ENCODE measurements at places on chromosomes 2 and 18. TPM values are rescaled to one million over a fixed set of nuclear protein-coding genes. Genes with fewer than 3 reads are reported as not detected.

Gene CDH7
- total RNA-seq: 0.19 TPM

Gene CREG2
- total RNA-seq: 31.7 TPM

Gene DPP10
- total RNA-seq: not detected

Gene GPR45
- total RNA-seq: not detected

Gene CDK15
- total RNA-seq: 1.6 TPM

Gene VWC2L
- not detected for total RNA-seq

Gene MSH2
- total RNA-seq: 20.5 TPM

Gene ZEB2
- total RNA-seq: 28.2 TPM

Gene CENPA
- total RNA-seq: 3.6 TPM

Gene DSG2
- total RNA-seq: 15.5 TPM

Gene PRADC1
- total RNA-seq: 12.1 TPM

Gene ACMSD
- total RNA-seq: not detected

Gene AGXT
- not detected for total RNA-seq

Gene GAL3ST2
- not detected for total RNA-seq

Gene TCF23
- total RNA-seq: not detected

Gene PPIG
- total RNA-seq: 21.2 TPM

Gene NEDD4L
- 36.4 TPM for total RNA-seq

Gene STK25
- total RNA-seq: 285 TPM

Gene PFN4
- 2.7 TPM for total RNA-seq

Gene PARD6G
- 5.4 TPM for total RNA-seq

DNA sequence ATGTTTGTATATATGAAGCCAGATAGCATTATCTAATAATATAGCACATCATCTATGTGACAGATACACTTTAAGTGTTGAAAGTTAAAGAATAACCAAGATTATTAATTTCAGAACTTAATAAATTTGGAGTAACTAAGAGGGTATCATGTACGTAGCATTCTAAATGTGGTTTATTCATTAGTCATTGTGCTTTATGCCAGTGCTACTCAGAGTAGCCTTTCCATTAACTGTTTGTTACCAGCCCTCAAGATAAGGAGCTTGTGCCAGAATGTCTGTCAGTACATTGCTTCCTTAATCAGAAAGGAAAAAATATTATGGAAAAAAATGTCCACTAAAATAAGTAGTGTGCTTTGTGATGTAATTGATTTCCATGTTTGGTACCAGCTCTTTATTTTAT, 94.9 kb upstream of the TWSG1 start:
- DNase-seq: no peak

DNA sequence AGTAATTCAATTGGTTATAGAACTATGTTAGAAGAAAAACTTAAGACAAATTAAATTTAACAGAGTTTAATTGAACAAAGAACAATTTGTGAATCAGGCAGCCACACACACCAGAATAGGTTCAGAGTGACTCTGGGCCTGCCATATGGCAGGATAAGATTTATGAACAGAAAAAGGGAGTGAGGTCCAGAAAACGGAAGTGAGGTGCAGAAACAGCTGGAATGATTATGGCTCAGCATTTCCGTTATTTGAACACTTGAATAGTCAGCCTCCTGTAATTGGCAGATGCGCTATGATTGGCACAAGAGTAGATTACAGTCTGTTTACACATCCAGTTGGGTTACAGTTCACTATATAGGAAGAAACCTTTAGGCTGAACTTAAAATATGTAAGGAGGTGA, 99.0 kb downstream of the MBD2 start:
- DNase-seq: no peak

GRCh38 chr2:53863538-53864227, 3.9 kb upstream of the GPR75 start:
- no peak for DNase-seq

- no peak for DNase-seq
Observed at GRCh38 chr2:227908266-227909054, 37.0 kb downstream of the DAW1 start.

- DNase-seq: no peak
Observed at GRCh38 chr2:240811346-240812300, 8.4 kb downstream of the KIF1A start.

GRCh38 chr2:27263287-27264252, 723 bp upstream of the SLC30A3 start:
- DNase-seq: no peak

- no peak for DNase-seq
Observed at GRCh38 chr2:75162259-75162658, 37.1 kb downstream of the TACR1 start.

DNA sequence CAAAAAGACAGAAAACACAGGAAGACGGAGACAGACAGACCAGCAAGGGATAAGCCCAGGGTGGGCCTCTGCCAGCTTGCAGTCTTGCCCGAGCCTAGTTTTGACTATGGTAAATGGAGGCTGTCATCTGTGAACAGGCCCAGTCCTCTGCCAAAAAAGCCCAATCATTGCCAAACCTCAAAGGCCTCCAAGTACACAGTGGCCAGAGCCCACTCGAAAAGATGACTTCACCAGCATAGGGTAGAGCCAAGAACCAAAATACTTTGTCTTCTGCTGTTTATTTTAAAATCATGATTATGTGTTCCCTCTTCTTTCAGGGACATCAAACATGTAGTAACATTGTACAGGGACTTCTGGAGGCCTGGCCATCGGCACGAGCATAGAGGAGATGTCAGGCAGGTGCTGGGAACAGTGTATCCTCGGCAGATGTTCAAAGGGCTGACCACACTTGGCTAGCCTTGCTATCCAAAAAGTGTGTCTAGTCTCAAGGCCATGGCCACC, 66.0 kb downstream of the TTC32 start:
- DNase-seq: no peak

DNA sequence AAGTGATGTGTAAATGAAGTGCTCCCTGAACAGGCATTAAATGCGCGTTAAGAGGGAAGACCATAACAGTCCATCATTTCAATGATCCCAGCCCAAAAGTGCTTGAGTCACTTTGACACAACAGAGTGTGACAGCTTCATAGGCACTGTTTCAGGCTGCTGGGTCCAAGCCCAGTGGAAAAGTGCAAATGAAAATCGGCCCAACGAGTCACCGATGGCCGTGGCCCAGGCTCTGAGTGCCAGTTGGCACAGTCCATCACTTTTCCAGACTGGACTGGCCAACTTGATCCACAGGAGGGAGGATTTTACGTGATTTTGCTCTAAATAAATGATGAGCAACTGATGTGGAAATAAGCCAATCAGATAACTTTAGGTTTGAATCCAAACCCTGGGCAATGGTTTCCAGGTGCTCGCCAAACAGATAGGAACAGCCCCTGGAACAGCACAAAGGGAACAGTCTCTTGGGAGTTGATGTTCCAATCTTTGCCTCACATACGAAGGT, 114.0 kb downstream of the SP3 start:
- DNase-seq: no peak

- no peak for DNase-seq
Observed at GRCh38 chr2:158394453-158394852, 62.1 kb downstream of the CCDC148 start.

GRCh38 chr2:230642966-230643365, 69.7 kb upstream of the CAB39 start:
- DNase-seq: no peak

DNA sequence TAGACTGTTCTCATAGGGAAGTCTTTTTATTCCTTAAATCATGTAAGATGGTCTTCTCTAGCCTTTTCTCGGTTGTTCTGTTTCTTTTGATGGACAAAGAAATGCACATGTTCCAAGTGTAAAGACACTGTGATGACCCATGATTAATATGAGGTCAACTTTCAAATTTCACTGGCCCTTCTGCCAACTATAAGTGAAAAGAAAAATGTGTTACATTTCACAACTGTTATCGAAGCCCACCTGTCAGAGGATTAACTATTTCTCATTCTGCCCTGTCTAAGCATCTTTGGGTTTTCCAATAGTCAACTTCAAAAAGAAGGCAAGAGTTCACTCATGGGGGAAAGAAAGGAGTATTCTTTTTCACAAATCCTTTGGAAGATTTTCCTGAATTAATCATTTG, 3.3 kb downstream of the RDH14 start:
- DNase-seq: no peak

DNA sequence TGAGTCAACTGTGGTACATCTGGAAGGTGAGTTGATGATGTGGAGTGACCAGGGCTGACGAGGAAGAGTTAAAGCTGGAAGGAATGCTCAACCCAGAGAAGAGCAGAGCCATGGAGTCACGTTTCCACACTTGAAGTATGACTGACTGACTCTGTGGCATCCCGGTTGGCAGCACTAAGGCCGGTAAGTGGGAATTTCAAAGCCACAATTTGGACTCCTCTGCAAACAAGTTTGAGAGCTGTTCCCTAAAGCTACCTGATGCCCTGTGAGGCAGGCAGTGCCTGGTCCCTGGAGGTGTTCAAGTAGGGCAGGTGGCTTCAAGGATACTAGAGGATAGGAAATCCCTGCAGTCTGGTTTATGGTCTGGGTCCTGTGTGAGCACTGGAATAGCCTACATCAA, 69.3 kb upstream of the ITGB6 start:
- no peak for DNase-seq

- DNase-seq: no peak
Observed at GRCh38 chr2:226760412-226761194, 39.0 kb downstream of the IRS1 start.

DNA sequence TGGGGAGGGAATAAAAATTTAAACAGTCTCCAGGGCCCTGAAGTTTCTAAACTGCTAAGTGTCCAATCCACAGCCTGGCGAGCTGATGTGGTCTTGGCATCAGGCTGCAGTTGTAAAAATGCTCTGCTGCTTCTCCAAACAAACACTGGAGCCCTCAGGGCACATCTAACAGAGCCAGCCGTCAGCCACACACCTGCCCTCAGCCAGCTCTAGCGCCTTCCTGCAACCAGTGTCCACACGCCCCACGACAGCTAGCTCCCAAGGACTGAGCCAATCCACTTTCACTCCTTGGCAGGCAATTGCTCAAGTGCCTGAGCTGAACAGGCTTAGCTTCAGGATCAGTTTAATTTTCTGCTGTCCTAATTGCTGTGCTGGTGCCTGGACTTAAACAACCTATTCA, 446.4 kb upstream of the RAB12 start:
- no peak for DNase-seq

DNA sequence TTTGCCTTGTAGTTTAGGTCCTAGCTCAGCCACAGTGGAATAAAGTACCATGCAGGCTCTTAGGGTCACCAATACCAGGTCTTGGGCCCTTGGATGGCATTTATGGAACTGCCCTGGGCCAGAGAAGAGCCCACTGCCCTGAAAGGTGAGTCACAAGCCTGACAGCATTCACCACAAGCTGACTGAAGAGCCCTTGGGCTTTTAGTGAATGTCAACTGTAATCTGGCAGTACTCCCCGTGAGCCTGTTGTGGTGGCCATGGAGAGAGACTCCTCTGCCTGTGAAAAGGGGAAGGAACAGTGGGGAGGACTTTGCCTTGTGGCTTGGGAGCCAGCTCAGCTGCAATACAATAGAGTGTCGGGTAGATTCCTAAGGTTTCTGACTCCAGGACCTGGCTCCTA, 1389.7 kb downstream of the DSC3 start:
- DNase-seq: no peak

GRCh38 chr2:231037731-231038482, 584 bp downstream of the C2orf72 start:
- DNase-seq: no peak

GRCh38 chr2:174971868-174972781, 33.1 kb downstream of the CHN1 start:
- DNase-seq: peak; percentile 91

DNA sequence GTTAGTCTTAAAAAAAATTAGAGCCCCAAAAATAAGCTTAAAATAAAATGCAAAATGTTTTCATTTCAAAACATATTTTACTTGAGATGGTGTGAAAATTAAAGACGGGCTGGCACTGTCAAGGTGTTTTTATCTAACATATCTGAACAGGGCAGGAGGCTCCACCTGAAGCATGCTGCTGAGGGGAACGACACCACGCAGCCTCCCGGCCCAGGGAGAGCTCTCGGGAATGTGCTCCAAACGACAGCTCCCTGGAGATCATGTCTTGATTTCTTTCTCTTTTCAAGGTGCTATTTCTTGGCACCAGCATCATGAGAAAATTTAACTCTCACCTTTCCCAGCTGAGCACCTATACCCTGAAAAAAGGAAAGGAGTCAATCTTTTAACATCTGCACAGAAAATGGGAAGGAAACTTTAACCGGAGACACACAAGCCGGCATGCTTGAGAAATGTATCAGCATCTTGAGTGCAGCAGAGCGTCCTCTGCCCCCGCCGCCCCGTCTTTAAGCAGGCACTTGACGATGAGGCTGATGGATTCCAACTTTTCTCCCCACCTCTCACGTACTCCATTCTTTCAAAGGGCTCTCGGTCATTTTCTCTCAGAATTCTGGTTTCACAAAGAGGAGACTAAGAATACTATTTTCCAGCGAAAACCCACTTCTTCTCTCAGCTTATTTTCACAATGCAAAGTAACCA, 56.6 kb downstream of the EIPR1 start:
- DNase-seq: no peak

- no peak for DNase-seq
Observed at GRCh38 chr2:25374411-25374810, 32.7 kb upstream of the DNMT3A start.

DNA sequence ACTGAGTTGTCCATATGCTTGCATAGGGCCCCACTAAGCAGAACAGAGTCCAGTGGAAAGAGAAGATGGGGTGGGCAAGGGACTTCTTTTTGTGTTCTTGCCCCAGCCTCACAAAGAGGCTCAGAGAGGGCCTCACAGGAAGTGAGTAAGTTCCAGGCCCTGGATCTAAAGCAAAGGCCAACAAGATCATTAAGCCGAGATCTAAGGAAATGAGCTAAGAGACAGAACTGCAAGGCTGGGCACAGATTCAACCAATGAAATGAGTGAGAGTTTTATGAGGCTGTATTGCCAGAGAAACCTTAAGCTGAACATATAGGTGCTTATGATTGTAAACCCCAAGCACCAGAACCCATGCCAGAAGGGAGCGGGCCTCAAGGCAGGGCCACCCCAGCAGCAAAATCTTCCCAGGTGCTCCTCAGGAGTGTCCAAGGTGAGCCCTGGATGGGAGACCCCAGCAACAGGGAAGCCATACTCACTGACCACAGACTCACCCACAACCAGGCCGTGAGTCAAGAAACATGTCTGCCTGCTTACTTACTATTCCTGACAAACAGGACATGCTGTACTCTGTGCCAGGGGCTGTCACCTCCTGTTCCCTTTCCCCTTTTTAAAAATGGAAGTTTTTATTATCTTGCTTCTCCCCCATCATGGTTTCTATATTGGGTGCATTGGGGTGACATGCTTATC, 40.2 kb downstream of the SLC14A1 start:
- peak; percentile 83 for DNase-seq

GRCh38 chr2:136510244-136510643, 255.1 kb upstream of the THSD7B start:
- no peak for DNase-seq

DNA sequence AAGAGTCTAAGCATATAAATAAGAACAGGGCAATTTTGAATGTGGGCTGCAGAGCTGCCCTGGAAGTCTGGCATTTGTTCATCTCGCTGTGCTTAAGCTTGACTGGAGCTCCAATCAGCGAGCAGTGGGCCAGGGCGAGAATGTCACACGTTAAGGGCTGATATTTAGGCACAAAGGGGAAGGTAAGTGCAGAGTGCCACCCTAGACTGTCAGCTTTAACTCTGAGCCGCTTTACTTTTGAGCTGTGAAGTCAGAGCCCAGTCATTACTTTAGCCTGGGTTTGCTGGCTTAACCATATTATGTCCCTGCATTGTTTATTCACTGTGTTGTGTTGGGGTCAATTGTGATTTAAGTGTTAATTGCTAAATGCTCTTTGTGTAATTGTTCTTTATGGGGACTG, 236.1 kb upstream of the SIX3 start:
- no peak for DNase-seq

GRCh38 chr18:61988100-61988499, 95.3 kb upstream of the RNF152 start:
- no peak for DNase-seq

- DNase-seq: no peak
Observed at GRCh38 chr2:136141510-136142149, 23.7 kb upstream of the CXCR4 start.

- no peak for DNase-seq
Observed at GRCh38 chr2:213818436-213818835, 534.2 kb downstream of the SPAG16 start.
